ENCODE measurements at places on chromosomes 1 and 21. TPM values are rescaled to one million over a fixed set of nuclear protein-coding genes. Genes with fewer than 3 reads are reported as not detected.

- DNase-seq: no peak
Measured at GRCh38 chr1:169610858-169611257, 19.1 kb downstream of the SELP start.

- no peak for DNase-seq
Measured at GRCh38 chr21:31107871-31108270, 69.6 kb upstream of the KRTAP19-8 start.

The NTMT2 gene
- not detected for polyA plus RNA-seq

DNA sequence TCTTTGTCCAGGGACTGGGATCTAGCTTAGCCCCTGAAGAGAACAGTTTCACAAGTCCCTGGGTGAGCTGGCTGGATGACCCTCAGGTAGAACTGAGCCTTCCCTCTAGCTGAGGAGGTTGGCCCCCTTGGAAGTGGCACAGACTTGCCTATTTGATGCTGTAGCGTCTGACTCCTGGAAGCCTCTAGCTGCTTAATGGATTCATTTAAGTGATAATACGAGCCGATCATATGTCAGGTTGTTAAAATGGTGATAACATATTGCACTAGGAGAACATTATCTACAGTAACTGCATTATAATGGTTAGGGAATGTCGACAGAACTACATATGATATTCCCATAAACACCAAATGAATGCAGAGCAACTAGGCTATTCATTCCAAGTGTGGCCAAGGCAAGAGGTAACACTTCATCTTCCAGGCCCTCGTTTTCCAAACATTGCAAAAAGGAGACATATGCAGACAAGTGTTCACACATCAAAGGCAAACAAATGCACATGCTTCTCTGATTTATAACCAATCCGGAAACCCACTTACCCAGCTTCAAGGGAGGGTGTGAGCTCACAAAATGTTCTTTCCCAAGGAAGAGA, 340.1 kb upstream of the PLXNA2 start:
- DNase-seq: no peak

The GJA4 gene
- polyA plus RNA-seq: not detected

GRCh38 chr1:82485591-82486369, 685.0 kb downstream of the ADGRL2 start:
- no peak for DNase-seq

GRCh38 chr1:169557131-169557530, 29.1 kb downstream of the F5 start:
- no peak for DNase-seq

Measured in BJ (cell line).